ENCODE measurements at places on chromosomes 7 and 10.

- no peak for DNase-seq
Measured at GRCh38 chr10:115956225-115957011, 316.6 kb downstream of the GFRA1 start.

- DNase-seq: no peak
Measured at GRCh38 chr10:103911021-103911459, 6.9 kb downstream of the STN1 start.

DNA sequence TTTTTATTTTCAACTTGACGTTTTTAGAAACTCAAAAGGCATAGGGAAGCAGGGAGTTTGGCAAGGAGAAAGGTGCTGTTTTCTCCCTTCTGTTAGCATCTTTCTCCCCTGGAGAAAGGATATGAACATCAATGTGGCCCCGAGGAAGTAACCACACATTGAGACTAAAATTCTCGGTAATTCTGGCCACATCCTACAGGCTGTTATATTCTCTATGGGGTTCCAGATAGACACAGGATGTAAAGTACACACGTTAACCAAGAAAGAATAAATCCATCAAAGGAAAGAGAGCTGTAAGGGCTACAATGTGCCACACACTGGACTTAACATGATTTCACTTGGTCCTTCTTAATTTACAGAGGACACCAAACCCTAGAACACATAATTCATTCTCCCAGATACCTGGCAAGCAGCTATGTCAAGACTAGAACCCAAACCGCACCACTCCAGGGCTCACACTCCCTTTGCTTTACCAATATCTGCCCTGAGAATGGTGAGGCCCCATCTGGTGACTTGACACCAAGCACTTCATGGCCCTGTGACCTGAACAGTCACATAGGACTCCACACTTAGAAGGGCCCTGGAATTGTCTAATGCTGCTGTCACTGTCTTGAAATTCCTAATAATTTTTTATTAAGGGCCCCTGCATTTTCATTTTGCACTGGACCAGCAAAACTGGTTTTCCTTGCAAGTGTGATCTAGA, 73.9 kb downstream of the PRLHR start:
- no peak for DNase-seq

DNA sequence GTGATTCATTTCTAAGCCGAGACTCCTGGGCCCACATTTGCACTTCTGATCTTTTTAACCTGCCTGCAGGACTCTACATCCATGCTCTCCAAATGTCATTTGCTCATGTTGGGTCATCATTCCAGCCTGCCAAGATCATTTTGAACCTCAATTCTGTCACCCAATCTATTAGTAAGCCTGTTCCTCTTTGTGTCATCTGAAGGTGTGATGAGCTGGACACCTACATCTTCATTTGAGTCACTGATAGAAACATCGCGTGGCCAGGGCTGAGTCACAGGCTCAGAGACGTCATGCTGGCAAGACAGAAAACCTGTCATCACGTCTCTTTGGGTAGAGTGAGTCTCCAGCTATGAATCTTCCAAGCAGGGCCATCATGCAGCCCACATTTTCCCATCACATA, 65.3 kb upstream of the SLF2 start:
- no peak for DNase-seq

GRCh38 chr10:2212244-2212834, 475.0 kb upstream of the ADARB2 start:
- DNase-seq: no peak

GRCh38 chr10:130171196-130171595, 35.0 kb downstream of the GLRX3 start:
- no peak for DNase-seq

GRCh38 chr10:122474131-122474818, 12.9 kb downstream of the HTRA1 start:
- no peak for DNase-seq

DNA sequence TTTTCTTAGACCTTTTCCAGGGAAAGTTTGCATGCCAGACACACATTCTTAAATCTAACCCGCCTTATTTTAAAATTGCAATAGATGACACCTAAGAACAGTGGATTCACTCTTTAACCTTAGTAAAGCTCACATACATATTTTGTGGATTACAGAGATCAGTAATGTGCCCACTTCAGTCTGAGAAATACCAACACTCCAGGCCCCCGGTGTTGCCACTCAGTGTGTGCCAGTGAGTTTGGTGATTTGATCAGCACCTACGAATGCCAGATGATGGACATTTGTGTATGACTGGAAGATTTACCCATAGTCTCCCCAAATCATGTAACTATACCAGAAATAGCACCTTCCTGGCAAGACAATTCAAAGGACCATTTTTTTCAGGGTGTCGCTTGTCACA, 2.6 kb downstream of the LRRN3 start:
- DNase-seq: no peak

- DNase-seq: no peak
Measured at GRCh38 chr7:158396982-158397862, 190.4 kb downstream of the PTPRN2 start.

DNA sequence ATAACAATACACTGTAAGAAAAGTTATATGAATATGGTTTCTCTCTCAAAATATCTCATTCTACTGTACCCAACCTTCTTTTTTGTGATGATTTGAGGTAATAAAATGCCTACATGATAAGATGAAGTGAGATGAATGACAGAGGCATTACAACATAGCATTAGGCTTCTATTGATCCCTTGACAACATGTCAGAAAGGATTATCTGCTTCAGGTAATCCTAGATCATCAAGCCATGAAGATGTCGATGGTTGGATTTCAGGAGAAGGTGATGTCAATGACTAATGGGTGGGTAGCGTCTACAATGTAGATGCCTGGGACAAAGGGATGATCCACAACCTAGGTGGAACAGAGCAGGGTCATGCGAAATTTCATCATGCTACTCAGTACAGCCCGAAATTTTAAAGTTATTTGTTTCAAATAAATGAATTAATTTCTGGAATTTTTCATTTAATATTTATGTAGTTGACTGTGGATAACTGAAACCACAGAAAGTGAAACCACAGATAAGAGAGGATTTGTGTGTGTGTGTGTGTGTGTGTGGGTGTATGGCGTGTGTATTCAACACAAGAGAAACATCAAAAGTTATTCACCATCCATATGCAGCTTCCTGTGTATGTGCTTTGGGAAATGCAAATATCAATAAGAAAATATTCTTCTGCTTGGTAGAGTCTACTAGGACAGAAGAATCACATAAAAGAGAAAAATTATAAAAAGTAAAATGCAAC, 77.0 kb downstream of the MAGI2 start:
- DNase-seq: no peak

DNA sequence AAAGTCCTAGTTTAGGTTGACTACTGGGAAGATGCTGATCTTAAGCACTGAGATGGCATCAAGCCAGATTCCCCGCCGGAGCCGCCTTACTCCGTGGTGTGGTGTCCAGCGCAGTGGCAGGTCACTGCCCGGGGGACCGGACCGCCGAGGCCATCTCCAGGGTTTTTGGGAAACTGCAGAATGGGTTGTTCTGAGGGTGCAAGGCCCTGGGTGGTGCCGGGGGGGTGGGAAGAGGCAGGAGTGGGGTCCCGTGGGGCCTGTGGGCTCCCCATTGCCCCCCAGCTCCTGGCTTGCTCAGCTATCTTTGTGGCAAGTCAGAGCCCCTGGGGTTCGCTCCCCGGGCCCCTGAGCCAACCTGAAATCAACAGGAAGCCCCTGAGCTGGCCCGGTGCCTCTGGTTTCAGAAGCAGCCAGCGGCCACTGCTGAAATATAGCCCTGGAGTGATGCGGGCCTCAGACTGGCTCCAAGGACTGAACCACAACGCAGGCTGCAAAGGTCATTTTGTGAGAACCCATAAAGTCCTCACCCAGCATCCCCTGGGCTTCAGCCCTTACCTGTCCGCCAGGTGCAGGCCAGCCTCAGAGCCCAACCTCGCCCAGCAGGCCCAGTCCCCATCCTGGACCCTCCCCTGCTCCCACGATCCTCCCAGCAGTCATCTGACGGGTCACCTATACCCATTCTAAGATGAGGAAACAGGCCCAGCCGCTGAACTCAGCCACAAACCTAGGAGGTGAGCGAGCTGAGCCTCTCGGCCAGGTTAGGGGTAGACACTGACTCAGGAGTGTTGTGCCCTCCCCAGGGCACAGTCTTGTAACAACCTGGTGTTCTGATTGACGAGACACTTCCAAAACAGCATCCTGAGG, 102.7 kb downstream of the PDGFA start:
- no peak for DNase-seq

- DNase-seq: no peak
Measured at GRCh38 chr7:127962589-127963361, 68.5 kb downstream of the LRRC4 start.

DNA sequence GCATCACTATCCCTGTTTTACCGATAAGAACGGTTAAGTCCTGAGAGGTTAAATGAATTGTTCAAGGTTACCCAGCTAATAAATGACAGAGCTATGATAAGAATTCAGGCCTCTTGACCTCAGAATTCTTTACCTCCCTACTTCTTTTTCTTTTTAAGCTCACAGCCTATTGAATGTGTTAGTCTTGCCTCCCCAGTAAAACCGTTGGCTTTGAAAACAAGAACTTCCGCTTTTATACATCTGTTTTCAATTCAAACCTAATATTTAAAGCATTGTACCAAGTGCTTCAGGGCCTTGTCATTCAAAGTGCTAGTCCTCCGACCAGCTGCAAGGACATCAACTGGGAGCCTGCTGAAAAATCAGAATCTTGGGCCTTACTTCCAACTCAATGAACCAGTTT, 15.6 kb downstream of the SEC31B start:
- no peak for DNase-seq

- no peak for DNase-seq
Measured at GRCh38 chr10:128029731-128030369, 96.4 kb downstream of the MKI67 start.

GRCh38 chr10:30207485-30208052, 141.5 kb downstream of the MTPAP start:
- no peak for DNase-seq

DNA sequence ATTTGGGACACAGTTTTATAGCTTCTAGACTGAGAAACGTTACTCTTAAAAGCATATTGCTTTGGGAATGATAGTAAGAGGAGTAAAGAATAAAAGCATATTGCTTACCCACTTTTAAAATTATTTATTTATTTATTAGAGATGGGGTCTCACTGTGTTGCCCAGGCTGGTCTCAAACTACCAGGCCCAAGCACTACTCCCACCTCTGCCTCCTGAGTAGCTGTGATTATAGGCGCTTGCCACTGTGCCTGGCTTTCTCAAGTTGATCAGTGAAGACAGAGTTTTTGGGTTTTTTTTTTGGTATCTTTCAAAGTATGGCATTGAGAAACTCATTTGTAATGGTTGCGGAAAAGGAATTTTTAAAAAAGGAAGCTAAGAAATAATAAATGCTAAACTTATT, 68.0 kb downstream of the AHCYL2 start:
- DNase-seq: no peak

GRCh38 chr7:111535142-111535870, 27.0 kb downstream of the IMMP2L start:
- DNase-seq: no peak

- no peak for DNase-seq
Measured at GRCh38 chr7:1404898-1405548, 54.2 kb downstream of the MICALL2 start.

- DNase-seq: no peak
Measured at GRCh38 chr7:23468526-23469149, 1.7 kb downstream of the IGF2BP3 start.

- no peak for DNase-seq
Measured at GRCh38 chr10:72639441-72639873, 13.6 kb upstream of the MICU1 start.

GRCh38 chr7:42686594-42687156, 225.2 kb downstream of the C7orf25 start:
- DNase-seq: no peak

DNA sequence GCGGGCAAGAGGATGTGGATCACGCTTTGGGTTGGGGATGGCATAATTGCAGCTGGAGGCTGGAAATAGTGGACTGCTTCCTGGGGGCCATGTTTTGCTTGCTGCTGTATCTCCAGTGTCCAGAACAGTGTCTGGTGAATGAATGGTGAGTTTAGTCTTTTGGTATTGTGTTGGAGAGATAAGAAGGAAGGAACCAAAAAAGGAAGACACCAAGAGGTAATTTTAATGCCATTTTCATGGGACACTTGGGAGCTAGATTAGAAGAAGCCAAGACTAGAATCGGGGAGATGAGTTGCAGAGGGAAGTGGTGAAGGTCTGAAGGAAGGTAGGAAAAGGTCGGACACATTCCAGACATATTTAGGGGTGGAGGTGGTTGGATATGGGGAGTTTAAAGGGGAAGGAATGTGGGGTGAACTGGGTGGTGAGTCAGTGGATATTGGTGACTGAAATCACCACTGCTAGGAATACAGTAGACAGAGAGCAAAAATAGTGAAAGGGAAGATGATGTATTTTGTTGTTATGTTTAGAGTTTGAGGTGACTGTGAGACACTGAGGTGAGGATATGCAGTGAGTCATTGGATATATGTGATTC, 76.7 kb downstream of the CCNY start:
- DNase-seq: no peak

All from stimulated activated CD4-positive, alpha-beta T cell treated with anti-CD3 and anti-CD28 coated beads, Interleukin-1b, Interleukin-23, amount 100 ng/mL, for 1 hour (primary cell).